ENCODE measurements at places on chromosomes 5 and 9.

DNA sequence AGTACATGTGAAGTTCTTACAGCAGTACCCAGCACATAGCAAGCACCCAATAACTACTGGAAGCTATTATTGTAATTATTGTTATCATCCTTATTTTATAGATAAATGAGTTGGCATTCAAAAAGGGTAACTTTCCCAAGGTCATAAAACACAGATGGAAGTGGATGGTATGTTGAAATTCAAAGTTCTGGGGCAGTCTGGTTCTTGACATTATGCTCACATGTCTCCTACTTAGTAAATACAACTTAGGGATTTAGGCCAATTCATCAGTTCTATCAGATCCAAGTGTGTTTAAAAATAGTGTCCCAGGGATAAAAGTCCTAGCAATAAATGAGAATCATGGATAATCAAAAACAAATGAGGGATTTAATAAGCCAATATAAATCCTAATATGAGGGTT is 265.2 kb downstream of the ADAMTSL1 start:
- DNase-seq: no peak

GRCh38 chr5:17218353-17219005 is 1.0 kb downstream of the BASP1 start:
- no peak for DNase-seq

DNA sequence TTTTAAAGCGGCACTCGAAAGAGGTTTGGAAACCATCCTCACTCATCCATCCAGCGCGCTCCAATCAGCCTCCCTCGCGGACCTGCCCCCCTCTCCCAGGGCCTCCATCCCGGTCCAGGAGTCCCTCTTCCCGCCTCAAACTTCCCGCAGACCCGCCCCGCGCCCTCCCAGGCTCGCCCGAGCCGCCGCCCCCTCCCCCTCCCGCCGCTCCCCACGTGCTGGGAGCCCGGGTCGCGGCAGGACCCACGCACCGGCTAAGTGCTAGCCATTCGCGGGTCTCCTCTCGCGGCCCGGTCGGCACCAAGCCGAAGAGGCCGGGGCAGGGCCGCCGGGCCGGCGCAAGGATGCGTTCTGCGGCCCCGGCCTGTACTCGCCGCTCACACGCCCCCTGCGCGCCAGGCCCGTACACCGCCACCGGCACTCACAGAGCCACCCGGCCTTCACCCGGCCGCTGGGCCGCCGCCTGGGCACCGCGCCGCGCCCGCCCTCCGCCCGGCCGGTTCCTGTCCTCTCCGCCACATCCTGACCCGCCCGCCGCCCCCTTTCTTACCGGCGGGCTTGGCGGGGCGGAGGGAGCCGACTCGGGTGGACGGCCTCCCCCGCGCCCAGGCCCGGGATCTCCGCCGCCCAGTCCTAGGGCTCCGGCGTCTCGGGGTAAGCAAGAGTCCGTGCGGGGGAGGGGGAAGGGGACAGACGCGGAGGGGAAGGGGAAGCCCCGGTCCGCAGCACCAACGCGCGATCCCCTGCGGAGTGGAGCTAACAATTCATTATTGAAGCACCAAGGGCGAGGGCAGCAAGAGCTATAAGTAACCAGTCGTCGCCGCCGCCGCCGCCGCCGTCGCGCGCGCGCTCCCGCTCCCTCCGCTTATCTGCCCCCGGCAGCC is 576 bp downstream of the CHD1 start:
- DNase-seq: peak; percentile 94

DNA sequence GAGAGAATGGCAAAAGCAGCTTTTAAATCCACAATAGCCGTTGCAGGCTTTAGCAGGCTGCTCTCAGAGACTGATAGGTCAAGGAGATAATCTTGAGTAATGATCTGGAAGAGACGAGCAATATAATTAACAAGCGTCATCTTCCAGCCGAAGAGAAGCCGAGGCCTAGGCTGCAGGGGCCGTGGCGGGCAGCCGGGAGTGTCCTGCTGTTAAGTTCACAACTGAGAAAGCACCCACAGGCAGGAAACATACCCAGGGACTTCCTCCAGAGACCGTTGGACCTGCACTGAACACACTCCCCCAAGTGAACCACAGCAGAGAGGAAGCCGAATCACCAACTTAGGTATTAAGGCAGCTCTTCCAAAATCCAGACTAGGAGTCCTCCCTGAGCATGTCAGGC is 182.3 kb downstream of the IRX2 start:
- no peak for DNase-seq

GRCh38 chr5:35540002-35540401 is 77.7 kb upstream of the SPEF2 start:
- DNase-seq: no peak

DNA sequence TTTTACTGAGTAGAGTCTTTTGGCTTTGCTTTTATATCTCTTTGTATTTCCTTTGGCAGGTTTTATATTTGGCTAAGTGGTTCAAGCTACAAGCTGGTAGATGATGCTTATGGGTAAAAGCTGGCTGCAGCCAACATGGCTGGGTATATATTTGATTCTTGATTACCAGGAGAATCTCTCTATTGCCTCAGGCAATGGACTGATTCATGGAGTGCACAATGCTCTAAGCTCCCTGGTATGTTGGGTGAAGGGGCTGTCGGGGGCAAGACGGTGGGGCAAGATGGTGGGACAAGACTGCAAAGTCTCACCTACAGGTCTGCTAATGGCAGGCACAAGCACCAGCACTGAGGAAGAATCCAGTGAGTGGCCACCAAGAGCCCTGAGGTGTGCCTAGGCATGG is 366.6 kb downstream of the DMAC1 start:
- DNase-seq: no peak

DNA sequence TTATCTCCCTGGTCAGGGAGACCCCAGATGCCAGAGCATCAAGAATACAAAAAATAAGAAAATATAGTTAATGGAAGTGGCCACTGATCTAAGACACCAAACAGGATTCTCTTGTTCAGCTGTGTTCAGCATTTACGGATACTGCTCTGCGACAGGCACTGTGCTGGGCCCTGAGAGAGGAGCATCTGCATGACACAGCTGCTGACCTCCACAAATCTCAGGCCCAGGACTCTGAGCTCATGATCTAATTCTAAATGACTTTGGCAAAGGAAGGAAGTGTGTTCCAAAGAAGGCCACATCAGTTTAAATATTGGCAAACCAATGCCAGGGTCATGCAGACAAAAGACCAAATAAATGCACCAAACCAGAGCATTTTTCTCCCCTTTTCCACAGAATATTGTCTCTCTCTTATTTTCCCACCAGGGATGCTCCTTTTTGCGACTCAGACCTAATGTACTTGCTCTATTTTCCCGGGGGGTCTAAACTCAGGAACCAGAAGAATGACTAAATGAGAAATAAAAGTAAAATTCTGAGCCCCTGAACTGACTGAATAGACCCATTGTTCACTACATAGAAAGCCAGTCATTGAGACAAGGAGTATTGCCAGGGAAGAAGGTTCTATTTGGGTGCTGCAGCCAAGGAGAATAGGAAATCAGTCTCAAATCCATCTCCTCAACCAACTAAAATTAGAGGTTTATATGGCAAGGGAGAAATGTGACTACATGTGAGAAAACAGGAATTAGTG is 1.4 kb upstream of the AGGF1 start:
- DNase-seq: no peak

DNA sequence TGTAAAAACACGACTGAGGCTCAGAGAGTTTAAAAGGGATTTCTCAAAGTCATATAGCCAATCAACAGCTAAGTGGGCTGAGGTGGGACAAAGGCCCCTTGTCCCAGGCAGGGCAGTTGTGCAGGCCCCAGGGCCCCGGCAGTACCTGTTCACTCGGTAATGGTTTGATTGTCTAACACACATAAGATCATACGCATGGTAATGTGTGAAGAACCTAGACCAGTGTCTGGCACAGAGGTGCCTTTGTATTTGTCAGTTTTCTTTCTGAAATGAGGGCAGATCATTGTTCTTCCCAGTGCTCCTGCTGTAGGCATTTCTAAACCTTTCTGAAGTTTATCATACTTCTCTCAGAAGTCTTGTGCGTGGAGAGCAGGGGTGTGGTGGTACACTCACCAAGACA is 66.8 kb downstream of the IPPK start:
- no peak for DNase-seq

DNA sequence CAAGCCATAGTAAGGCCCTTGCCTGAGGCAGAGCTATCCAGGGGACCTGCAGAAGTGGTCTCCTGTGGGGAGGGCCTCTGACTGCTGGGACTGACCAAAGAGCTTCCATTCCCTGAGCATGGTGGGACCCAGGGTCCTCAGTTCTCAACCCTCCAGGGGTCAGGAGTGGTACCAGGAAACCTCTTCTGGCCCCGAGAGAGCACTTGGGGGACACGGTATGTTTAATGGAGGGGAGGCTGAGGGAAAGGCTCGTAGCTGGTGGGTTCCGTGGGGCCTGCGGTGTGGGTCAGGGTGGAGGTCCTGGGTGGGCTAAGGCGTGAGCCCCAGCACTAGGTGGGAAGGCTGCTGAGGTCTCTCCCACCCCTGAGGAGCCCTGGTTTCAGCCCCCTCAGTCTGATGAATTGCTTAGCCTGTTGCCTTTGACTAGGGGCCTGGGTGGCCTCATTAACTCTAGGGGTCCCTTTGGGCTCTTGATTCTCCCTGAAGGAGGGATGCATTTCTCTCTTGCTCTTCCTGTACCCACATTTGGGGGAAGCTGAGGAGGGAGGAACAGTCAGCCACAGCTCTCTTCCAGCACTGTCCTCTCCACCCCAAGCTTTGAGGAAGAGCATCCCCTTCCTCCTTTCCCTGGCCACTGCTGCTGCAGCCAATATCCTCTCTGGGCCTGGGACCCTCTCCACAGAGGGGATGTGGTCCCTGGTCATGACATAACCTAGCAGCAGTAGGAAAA is 34.0 kb downstream of the CSF1R start:
- DNase-seq: no peak

GRCh38 chr9:2570615-2571479 is 50.7 kb upstream of the VLDLR start:
- DNase-seq: no peak

GRCh38 chr5:1172670-1173404 is 28.6 kb upstream of the SLC6A19 start:
- no peak for DNase-seq

GRCh38 chr5:14370386-14370785 is 211.2 kb upstream of the OTULINL start:
- no peak for DNase-seq

DNA sequence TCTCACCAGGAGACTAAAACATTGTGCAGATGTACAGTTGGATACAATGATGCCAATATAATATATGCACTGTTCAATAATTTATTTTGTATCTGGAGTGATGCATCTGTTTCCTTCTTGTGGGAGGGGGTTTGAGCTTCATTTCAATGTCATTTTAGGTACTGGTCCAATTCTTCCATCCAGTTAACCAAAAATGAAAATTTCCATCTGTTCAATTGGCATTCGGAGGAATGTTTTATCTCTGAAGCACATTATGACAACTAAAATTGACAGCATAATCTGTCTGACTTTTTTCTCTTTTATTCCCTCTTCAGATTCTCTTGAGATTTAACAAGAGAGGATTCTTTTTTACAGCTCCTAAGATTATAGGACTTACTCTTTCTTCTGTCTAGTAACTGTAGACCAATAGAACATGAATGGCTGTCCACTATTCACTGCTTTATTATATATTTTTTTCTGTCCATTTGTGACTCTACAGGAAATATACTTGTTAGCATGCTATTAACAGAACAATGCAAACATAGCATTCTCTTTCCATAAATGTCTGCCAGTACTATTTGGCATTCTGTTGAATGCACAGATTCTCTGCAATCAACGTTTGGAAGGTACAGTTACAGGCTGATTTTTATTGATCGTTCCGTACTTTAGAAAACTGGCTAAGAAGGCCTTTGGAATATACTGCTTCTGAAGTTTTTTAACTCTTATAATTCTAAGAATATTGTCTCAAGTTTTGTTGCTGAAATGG is 57.8 kb downstream of the NDUFAF2 start:
- DNase-seq: no peak

GRCh38 chr5:122077366-122078115 is 518 bp downstream of the LOX start:
- no peak for DNase-seq

DNA sequence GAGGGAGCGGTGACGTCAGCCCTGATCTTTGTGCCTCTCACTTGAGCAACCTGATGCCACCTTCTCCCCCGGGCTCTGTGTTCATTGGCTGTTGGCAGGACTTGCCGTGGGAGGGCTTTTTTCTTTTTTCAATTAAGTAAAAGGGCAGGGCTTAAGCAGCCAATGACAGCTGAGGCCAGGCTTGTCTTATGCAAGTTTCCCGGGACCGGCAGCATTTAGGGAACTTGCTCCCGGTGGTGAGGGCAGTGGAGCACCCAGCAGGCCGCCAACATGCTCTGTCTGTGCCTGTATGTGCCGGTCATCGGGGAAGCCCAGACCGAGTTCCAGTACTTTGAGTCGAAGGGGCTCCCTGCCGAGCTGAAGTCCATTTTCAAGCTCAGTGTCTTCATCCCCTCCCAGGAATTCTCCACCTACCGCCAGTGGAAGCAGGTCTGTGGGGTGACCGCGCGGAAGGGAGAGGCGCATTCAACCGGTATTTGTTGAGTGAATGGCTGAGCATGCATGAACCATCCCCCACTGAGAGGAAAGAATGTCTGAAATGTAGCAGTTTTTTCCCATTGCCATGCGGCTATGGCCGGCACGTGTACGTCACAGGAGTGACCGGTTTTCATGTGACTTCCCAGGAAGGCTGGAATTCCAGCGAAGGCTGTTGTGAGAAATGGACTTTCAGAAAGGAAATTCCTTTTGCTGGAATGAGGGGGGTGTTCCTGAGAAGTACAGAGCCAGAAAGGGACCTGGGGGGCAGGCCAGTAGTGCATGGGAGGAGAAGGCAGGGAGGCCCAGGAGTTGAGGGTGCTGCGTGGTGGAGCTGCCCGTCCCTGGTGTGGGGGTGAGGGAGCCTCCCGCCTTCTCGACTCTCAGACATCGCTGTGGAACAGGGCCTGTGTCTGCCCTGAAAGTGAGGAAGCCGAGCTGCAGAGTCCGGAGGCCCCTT is 29.0 kb downstream of the PTGES2 start:
- peak; percentile 99 for DNase-seq

- no peak for DNase-seq
Measured at GRCh38 chr9:27549196-27549755, 19.7 kb upstream of the MOB3B start.

DNA sequence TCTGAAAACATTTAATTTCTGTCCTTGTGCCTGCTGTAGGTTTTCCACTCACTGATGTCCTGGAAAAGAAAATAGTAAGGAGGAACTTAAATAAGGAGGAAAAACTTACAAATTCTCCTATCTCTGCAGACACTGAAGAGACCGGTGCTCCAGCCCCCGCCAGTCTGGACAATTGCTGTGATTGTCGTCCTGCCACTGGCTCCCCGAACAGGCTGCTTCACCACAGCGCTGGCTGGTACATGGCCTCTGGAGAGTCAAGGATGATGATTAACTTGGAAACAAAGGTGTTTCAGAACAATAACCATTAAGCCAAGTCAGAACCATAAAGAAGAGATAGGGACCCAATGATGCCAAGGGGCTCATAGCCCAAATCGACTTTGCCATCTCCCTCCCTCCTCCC is 7.3 kb downstream of the PLAC8L1 start:
- no peak for DNase-seq

DNA sequence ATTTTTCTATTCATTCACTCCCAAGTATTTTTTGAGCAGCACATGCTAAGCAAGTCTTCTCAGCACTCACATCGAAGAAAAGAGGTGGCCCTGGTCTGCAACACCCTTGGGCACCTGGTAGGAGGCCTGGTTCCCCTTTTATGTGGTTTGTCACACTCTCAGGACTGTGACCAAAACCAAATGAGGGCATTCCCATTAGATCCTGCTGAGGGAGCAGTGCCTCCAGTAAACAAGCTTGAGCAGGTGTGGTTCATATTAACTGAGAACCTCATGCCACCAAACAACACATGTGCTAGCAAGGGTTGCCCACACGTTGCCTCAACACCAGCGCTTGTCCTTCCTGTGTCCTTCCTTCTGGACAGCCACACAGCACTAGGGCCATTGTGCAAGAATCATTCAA is 26.9 kb upstream of the SYK start:
- DNase-seq: no peak

Measured in vagina (tissue), 2 donors.